ENCODE measurements at places on chromosomes 13 and 19. TPM values are rescaled to one million over a fixed set of nuclear protein-coding genes. Genes with fewer than 3 reads are reported as not detected.

Gene ZNF841
- total RNA-seq = 1.7 TPM

Gene FFAR1
- not detected for total RNA-seq

Gene PLEKHG2
- 80.1 TPM for total RNA-seq

Gene KLK15
- total RNA-seq = not detected

Gene FAM174C
- total RNA-seq = 87.6 TPM

Gene SHISA2
- not detected for total RNA-seq

Gene ETV2
- 1.2 TPM for total RNA-seq

Gene ARRDC5
- total RNA-seq = not detected

Gene ZNF229
- total RNA-seq = 3.2 TPM

Gene FXYD7
- total RNA-seq = not detected

Gene GPR180
- 3.6 TPM for total RNA-seq

Gene MUC16
- total RNA-seq = not detected

Gene TEX101
- total RNA-seq = not detected

Gene HSH2D
- not detected for total RNA-seq

Gene ZNF837
- total RNA-seq = 0.88 TPM

Gene SELENOV
- not detected for total RNA-seq

Gene IL12RB1
- not detected for total RNA-seq

Gene KLF2
- 30.6 TPM for total RNA-seq

Gene SIAH3
- total RNA-seq = not detected

Gene ODAD3
- total RNA-seq = 1.3 TPM

Gene ADPRHL1
- total RNA-seq = 13.9 TPM

Gene SYNE4
- total RNA-seq = 0.24 TPM

Gene CD37
- total RNA-seq = not detected

Gene PEX11G
- total RNA-seq = 1.7 TPM

Gene MYO16
- 0.09 TPM for total RNA-seq

Gene PRR19
- total RNA-seq = 4.9 TPM

Gene HIPK4
- total RNA-seq = 0.32 TPM

Gene MISP
- total RNA-seq = 105 TPM

Gene RNF225
- total RNA-seq = not detected

Gene CHAF1A
- 19.7 TPM for total RNA-seq

Gene COX7A1
- not detected for total RNA-seq

Gene SH2D3A
- total RNA-seq = 16.9 TPM

Gene JAK3
- total RNA-seq = 0.32 TPM

Gene C19orf33
- total RNA-seq = 705 TPM

Gene NCAN
- not detected for total RNA-seq

Gene SHANK1
- 0.17 TPM for total RNA-seq

Gene PRKCG
- total RNA-seq = 5.9 TPM

Gene TMEM255B
- 1.1 TPM for total RNA-seq
